ENCODE measurements at places on chromosomes 3 and 15.

- DNase-seq: no peak
Observed at GRCh38 chr3:126684218-126684751, 19.8 kb upstream of the CHCHD6 start.

DNA sequence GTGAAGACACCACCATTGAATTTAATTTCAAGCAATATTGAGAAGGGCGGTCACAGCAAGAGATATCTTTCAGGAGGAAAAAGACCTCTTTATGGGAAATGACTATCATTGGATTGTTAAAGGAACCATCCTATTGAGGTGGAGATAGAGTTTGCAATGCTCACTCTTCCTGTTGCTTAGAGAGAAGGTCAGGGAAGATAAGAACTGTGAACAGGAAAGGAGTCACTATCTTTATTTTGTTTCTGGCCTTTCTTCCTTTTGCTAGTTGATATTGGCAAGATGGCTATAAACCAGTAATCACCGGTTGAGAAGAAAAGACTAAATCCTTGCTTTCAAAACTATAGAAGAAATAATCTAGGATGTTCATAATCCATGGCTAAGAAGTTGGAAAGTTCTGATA is 112.1 kb upstream of the TMEM108 start:
- no peak for DNase-seq

DNA sequence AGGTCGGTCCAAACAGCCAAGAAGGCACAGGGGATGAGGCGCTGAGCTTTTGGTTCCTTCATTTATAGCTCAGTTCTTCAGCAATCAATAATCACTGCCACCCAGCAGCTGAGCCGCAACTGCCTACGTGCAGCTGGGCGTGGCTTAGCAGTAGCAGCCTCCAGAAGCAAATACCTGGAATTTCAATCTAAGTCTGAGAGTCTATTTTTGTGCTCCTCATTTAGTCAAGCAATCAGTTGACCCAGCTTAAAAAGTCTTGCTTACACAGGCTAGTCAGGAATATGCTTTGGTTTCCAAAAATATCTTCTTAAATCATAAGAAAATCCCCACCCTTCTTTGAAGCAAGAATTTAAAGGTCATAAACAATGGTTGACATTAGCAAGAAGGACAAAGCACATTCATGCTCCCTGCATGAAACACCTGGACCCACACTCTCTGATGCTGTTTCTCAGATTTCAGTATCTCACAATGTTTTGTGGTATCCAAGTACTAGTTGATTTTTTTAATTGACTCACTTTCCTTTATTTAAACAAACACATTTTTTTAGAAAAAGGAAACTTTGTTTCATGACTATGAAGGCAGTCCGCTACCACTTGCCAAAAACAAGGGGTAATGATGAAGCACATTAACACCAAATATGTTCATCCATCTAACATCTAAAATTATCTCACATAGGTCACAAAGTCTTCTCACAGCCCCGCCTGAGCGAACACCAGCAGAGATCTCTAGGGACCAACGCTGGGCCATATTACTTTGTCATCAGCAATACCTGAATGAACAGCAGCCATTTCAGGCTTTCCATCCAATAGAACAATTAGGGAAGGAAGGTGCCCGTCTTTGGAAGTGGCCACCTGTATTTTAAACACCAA is 106.1 kb downstream of the OXNAD1 start:
- DNase-seq: no peak

DNA sequence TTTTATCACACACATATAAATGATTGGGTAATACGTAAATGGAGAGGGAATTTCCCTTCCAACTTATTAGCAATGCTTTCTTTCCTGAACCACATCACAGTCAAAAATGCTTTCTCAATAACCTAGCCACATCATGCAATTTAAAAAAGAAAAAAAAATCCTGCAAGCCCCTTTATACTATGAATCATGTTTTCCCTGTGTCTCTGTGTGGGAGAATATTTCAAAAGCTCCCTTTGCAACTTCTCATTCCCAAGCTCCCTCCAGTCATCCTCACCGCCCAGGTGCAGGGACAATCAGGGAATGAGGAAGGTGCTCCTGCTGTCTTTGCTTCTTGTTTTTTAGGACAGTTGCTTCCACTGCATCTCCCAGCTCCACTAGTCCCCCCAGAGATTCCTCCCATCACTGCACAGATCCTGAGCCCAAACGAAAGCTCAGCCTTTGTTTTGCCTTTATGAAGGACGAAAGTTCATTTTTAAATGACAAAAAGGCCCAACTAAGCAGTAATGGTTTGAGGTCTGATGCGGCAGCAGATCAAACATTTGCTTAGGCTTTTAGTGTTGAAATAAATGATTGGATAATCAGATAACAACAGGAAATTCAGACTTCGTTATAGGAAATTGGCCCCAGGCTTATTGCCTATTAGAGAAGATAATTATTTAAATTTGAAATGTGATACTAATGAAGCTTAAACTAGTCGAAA is 47.8 kb upstream of the ADGRG7 start:
- no peak for DNase-seq

- DNase-seq: peak; percentile 98
Observed at GRCh38 chr3:156211583-156211982, 91.2 kb downstream of the KCNAB1 start.

DNA sequence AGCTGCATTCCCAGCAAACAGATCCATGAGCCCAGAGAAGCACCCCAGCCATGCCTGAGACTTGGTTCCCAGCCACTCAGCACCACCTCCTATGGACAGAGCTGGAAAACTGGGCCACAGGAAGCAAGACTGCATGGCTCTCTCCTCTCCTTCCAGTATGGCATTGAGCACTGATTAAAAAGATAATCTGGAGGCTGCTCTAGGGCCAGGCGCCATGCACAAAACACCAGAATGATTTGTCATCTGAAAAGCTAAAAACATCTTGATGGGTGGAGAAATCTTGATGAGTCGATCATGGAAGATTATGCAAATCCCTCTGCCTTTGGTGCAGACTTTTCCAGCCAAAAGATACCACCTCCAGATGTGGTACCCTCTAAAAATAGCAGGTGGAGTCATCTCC is 62.7 kb upstream of the MRPS22 start:
- no peak for DNase-seq

GRCh38 chr15:75349851-75350588 is 3.2 kb downstream of the NEIL1 start:
- no peak for DNase-seq

- no peak for DNase-seq
Observed at GRCh38 chr3:112109322-112109721, 23.1 kb downstream of the C3orf52 start.

DNA sequence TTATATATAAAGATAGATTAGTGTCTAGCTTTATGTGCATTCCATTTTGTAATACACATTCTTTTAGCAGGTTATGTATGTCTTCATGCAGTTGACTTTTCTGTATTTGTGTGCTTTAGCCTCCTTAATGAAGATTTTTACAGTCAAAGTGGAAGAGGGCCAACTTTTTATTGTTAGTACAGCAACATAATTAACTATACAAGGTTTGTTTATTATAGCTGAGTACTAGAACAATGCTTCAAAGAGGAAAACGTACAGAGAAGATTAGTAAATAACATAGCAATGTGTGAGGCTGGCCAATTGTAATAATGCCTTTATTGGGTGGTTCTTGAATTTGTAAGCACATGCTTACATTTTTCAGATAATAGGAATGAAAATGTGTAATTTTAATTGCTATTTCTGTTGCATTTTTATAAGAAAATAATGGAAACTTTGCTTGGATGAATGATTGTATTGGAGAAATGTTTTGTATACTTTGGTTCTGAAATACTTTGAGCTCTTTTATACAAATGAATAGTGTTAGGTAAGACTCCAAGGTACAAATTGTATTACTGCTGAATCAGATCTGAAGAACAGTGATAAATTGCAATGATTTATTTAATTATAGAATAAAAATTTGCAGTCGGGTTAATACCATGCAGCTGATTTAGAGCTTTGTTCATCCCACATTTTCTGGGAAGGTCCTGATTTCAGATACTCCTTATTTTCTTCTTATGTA is 41.4 kb downstream of the UBE2E2 start:
- no peak for DNase-seq

- no peak for DNase-seq
Observed at GRCh38 chr3:186785495-186786018, 2.2 kb downstream of the EIF4A2 start.

DNA sequence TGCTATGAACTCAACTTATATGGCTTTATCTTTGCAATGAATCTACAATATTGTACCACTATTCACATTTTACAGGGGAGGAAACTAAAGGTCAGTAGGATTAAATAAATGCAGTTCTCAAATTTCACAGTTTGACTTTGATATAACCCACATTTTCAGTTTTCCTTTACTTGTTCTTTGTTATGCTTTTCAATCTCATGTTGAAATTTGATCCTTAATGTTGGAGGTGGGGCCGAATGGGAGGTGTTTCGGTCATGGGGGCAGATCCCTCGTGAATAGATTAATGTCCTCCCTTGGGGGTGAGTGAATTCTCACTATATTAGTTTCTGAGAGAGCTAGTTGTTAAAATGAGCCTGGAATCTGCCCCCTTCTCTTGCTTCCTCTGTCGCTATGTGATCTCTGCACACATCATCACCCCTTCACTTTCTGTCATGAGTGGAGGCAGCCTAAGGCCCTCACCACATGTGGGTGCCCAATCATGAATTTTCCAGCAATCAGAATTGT is 44.7 kb downstream of the CD200 start:
- no peak for DNase-seq

DNA sequence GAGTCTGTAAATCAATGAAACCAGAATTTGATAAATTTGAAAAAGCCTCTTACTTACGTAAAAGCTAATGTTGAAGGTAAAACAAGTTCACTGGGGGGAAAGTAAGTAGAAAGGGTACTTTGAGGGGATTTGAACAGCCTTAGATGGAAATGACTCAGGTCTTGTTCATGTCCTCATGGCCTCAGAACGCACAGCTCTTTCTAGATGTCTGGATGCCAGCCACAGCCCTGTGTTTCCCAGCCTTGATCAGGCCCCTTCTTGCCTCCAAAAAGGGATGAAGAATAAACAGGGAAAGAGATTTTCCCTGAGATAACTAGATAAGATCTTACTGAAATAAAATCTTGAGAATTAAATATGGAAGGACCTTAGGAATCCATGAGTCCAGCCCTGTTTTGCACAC is 237.1 kb upstream of the GOLGA6L4 start:
- DNase-seq: no peak

DNA sequence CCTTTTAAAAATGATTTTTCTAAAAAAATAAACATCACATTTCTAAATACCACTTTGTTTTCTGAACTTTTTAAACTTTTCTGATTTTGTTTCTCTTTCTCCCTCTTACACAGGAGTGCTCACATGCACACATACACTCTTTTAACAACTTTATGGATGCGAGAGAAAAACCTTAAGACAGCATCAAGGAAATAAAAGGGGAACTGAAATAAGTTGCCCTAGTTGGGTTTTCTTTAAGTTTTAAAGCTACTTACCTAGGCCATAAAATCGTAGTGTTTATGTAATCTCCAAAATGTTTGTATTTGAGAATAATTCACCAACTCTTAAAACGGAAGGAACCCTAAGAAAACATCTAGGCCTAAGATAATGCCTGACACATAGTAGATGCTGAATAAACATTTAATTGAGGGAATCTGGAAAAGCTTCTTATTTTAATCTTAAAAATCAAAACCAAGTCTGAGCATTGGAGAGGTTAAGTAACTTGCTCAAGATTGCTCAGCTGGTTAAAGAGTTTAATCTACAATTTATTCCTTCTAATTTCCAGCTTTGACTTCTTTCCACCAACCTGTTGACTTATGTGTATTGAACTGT is 1.2 kb upstream of the BBX start:
- DNase-seq: no peak

- no peak for DNase-seq
Observed at GRCh38 chr3:135310317-135310716, 515.3 kb downstream of the EPHB1 start.

- DNase-seq: no peak
Observed at GRCh38 chr3:133583396-133583795, 9.9 kb downstream of the CDV3 start.

- no peak for DNase-seq
Observed at GRCh38 chr3:188446014-188446413, 292.1 kb downstream of the LPP start.

GRCh38 chr3:43503067-43503728 is 118.6 kb downstream of the ANO10 start:
- peak; percentile 75 for DNase-seq

DNA sequence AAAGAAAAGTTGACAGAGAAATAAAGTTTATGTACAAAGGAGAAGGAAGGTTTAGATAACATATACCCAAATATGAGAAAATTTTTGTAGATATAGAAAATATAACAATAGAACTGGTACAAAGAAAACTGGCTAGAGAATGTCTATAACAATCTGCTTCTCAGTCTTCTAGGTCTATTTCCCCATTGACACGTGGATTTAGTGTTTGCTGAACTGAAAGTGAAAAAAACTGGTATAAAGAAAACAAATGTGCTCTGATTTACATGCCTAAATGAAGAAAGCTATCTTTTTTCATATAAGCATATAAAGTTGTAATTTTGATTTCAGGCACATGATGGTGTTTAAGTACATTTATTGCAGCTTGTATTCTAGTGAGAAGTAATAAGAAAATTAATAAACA is 9.8 kb downstream of the KCNMB2 start:
- DNase-seq: no peak

DNA sequence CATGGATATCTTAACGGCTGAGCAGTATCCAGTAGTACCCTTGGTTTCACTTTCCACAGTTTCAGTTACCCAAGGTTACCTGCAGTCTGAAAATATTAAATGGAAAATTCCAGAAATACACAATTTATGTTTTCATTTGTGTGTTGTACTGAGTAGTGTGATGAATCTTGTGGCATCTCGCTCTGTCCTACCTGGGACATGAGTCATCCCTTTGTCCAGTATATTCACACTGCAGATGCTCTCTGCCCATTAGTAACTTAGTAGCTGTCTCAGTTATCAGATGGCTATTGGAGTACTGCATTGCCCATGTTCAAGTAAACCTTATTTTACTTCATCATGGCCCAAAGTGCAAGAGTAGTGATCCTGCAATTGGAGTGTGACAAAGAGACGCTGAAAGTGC is 26.1 kb downstream of the GASK1A start:
- DNase-seq: no peak
